ENCODE measurements at places on chromosomes 5 and 9.
A peak's percentile ranks its signal among the peaks of the same experiment; 100 is the strongest.

GRCh38 chr9:96500696-96501632 lies 51.0 kb downstream of the HABP4 start:
- DNase-seq = no peak

DNA sequence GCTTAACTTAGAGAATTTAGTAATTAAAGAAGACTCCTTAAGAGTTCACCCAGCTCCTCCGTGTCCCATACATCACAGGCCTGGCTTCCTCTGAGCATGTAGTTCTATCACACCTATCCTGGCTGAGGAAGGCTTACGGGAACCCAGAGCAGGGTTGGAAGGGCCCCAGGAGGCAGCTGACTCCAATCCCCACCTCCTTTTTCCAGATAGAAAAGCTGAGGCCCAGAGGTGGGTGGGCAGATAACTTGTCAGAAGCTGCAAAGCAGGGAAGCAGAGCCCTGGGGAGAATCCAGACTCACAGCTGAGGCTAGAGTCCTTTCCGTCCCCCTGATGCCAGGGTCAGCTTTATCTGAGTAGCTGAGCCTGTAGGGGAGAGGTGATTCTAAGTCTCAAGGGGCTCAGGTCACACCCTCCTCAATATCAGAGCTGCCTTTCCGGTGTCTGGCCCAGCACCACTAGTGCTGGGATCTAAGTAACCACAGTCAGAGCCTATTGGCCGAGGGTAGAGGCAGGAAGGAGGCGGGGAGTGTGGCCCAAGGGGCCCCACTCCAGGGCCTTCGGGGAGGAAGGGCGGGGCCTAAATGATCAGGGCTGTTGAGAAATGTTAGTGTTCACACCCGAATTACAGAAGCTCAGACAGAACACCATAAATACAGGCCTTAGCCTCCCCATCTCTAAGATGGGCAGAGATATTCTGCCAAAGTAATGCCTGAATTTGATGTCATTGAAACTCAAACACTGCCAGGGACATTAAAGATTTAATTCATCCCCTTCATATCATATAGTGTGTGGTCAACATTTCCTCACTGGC lies 9.9 kb downstream of the CCDC69 start:
- DNase-seq = peak; percentile 72

DNA sequence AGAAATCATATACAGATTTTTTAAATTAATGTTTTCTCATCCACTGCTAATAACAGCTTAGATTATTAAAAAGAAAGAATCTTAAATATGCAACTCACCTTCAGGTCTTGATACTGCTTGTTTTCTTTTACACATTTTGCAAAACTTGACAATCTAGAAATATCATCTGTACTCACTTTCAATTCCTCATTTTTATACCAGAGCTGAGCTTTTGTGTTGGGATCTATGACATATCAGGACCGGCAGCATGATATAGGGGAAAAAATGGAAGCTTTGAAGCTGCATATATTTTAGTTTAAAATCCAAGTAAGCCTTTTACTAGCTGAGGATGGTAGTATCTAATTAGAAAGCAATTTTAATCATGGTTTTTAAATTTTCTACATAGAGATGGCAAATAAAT lies 75.7 kb upstream of the SMARCA2 start:
- DNase-seq = no peak

GRCh38 chr9:116087751-116088194 lies 65.8 kb upstream of the PAPPA start:
- DNase-seq = no peak

GRCh38 chr5:172952034-172952511 lies 7.2 kb upstream of the RPL26L1 start:
- DNase-seq = no peak

- no peak for DNase-seq
Measured at GRCh38 chr5:4027088-4027734, 431.6 kb downstream of the IRX1 start.

- DNase-seq = no peak
Measured at GRCh38 chr9:25960178-25960577, 281.9 kb upstream of the TUSC1 start.

DNA sequence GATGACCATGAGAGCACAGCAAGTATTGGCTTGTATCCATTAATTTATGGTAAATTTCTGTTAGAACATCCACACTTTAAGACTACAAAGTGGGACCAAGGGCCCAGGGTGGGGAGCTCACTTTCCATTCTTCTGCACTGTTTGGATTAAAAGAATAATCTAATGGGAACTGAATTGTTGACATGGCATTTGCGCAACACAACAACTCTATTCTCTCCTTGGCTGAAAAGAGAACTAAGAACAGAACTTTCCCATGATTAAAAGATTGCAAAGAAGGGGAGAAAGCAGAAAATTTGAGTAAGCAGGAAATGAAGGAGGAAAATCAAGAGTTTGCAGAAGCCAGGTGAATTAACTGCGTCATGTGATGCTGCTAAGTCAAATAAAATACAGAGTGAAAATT lies 143.4 kb downstream of the HINT1 start:
- DNase-seq = no peak
